ENCODE measurements at places on chromosomes 6 and 20. TPM values are rescaled to one million over a fixed set of nuclear protein-coding genes. Genes with fewer than 3 reads are reported as not detected.

Gene FNDC11
- 0.39 TPM for total RNA-seq

Gene APCDD1L
- total RNA-seq = not detected

Gene C6orf132
- 0.17 TPM for total RNA-seq

GRCh38 chr6:84453499-84453898, 226.1 kb upstream of the CEP162 start:
- no peak for DNase-seq

GRCh38 chr20:34773726-34774125, 51.7 kb downstream of the NCOA6 start:
- no peak for DNase-seq

DNA sequence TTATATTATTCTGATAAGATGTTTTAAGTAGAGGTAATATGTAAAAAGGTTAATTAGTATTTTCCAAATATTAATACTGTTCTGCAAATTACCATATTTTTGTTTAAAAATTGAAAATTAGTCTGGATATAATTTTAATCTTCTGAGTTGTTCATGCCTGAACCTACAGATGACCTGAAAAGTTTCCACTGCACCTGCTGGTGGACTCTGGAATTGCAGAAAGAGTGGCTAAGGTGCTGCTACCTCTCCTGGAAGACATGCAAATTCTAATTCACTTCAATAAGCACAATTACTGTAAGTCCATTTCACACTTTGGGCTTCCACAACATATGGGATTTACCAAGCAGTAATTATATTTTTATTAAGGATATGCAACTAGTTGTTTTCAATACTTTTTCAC, 77.7 kb upstream of the OLIG3 start:
- DNase-seq = no peak

- DNase-seq = no peak
Measured at GRCh38 chr20:23094927-23095326, 8.8 kb upstream of the CD93 start.

DNA sequence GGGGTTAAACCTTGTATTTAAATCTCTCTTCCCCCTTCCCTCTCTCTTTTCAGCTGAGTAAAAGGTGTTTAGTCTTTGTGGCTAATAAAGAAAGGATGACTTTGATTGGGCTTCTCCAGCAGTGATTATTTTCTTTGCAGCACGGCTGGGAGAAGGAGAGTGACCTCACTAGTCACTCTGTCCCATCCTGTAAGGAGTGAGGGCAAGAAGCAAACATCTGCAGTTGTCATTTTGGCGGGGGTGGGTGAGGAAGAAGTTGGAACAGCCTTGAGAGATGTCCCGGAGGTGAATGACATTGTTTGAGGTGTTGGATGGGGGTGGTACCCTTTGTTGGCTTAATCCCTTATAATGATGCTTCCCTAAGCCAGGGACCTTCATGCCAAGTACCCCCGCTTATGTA, 223.6 kb downstream of the EYA2 start:
- DNase-seq = no peak

Measured in natural killer cell treated with Interleukin-12 subunit alpha and Interleukin-12 subunit beta and Interleukin-15 and Interleukin-18, amount 100 ng/mL, for 72 hours (primary cell).